Stimulated activated CD4-positive, alpha-beta T cell treated with anti-CD3 and anti-CD28 coated beads, Interleukin-4, amount 100 ng/mL, for 1 hour (primary cell): ENCODE measurements at places on chromosomes 7 and 10.
A peak's percentile ranks its signal among the peaks of the same experiment; 100 is the strongest.

DNA sequence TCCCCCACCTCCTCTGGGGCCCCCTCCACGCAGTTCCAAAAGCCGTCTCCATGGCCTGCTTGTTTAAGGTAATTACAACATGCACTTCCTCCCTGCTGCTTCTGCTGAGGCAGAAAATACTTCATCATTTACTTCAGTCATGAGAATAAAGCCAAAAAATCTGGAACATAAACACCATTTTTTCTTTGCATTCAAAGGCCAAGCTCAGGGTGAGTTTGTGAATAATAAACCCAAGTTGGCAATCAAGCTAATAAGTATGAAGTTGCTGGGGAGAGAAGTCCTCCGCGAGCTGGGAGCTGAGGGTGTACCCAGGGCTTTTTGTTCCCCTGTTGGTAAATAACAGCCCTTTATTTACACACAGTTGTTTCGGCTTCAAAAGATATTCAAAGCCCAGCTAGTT is 70.5 kb downstream of the FAM204A start:
- no peak for DNase-seq

DNA sequence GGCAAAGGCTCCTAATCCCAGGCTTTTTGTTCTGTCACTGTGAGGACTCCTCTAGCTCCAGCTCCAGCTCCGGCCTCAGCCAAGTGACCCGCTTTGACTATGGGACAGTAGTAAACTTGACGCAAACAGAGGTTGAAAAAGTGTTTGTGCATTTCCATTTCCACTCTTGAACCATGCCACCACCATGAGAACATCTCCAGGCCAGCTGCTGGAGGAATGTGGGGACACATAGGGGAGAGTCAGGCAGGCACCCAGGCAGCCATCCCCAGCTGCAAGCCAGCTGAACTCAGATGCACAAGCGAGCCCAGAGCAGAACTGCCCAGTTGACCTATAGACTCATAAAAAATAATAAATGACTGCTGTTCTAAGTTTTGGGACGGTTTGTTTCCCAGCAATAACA is 224.7 kb downstream of the GRID1 start:
- DNase-seq: no peak

DNA sequence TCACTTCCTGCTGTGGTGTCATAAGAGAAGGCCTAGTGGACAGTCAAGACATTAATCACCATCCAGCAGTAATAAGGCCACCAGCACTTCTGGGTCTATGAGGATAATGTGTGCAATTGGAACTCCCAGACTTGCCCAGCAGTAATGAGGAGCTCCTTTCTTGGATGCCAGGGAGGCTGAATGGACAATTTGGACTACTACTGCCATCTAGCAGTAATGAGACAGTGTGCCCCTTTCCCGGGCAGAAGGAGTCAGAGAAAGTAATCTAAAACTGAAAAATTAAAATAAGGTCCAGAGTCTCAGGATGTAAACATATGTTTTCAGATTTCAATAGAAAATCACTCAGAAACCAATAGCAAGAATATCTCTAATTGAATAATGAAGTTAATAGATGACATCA is 400.4 kb downstream of the CDC14C start:
- no peak for DNase-seq

- DNase-seq: no peak
Observed at GRCh38 chr10:78263521-78263988, 229.9 kb downstream of the RPS24 start.

- no peak for DNase-seq
Observed at GRCh38 chr7:94280851-94281250, 113.8 kb upstream of the COL1A2 start.

DNA sequence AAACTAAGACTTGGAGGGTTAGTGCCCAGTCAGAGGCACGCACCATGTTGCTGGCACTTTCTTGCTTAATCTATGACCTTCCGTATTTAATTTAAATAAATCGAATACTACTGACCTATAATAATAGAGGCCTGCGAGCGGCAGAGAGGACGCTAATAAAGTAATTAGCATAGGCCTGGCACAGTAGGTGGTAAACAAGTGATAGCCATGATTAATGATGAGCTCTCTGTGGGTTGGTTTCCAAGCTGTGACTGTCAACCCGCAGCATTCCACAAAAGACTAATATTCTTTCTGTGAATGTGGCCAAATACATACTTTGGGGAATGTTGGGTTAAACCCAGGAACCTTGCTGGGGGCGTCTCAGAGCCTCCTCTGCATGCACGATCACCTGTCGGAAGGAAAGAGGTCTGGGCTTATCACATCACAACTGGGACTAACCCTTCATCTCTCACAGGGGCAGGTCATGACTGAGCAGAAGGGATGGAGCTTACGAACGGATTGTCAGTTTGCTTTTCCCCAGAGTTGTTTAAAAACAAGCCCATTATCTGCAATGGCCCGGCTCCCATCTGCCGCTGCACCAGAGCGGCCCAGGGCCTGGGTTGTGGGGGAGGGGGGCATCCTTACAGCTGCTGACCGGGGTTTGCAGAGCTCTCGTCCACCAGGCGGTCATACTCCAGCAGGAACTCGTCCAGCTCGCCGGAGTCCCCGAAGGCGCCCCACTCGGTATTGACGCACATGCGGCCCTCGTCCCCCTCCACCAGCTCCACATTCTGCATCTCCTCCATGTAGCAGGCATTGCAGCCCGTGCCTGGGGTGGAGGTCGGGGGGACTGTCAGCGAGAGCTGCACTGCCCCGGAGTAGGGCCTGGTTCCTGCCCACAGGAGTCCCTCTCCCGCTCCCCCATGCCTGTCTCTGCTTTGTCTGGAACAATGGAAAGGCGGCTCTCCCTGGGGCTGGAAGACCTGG is 6.2 kb upstream of the MYL7 start:
- no peak for DNase-seq

GRCh38 chr10:6052247-6053221 is 9.6 kb downstream of the IL2RA start:
- DNase-seq: peak; percentile 74

DNA sequence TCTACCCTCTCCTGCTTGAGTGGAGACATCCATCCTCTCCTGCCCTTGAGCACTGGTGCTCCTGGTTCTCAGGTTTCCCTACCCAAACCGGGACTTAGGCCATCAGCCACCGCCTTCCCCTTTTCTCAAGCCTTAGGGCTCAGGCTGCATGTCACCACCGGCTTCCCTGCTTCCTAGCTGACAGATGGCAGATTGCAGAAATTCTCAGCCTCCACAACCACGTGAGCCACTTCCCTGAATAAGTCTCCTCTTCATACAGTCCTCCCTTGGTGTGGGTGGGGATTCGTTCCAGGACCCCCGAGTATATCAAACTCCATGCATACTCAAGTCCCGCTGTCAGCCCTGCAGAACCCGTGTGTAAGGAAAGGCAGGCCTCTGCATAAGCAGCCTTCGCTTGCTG is 203.5 kb upstream of the ZNF32 start:
- DNase-seq: no peak

GRCh38 chr7:82677493-82677892 is 233.9 kb upstream of the CACNA2D1 start:
- DNase-seq: peak; percentile 9

DNA sequence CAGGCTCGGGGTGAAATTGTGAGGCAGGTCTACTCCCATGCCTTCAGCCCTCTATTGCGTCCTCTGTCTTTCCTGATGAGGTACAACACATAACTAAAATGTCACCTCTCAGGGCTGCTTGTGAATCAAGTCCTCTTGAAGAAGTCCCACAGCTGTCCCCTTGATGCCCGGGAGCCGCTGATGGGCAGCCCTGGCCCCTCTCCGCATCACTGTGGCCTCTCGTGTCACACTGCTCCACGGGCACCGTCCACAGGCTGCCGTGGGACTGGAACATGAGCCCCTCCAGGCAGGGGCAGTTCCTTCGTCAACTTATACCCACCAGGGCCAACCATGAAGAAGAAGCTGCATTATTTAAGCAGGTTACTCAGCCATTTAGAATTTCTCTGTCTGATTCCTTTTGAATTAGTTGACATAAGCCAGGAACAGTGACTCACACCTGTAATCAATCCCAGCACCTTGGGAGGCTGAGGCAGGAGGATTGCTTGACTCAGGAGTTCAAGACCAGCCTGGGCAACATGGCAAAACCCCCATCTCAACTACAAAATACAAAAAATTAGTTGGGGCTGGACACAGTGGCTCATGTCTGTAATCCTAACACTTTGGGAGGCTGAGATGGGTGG is 58.5 kb upstream of the UBE3C start:
- DNase-seq: no peak

DNA sequence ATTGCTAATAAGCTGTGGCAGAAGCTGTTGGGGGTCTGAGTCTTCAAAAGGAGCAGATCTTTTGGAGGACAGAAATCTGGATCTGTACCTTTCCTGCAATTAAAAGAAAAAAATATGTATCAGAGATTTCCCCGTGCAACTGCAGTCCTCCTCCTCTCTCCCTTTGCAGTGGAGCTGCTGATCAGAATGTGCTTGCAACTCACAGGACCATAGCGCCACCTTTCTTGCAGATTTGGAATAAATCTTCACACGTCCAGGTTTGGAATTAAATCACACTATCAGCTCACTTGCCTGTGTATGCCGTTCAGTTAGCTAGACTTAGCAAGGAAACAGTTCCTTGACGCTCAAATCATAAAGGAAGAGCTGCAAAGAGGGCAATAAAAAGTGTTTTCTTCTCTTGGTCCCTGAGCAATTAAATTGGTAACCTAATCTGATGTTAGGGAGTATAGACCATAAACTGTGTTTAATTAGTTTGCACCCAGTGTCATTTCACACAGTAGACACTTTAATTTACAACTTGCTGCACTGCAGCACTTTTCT is 77.4 kb downstream of the PON1 start:
- no peak for DNase-seq

GRCh38 chr10:62839590-62839989 is 23.4 kb upstream of the EGR2 start:
- DNase-seq: no peak

- no peak for DNase-seq
Observed at GRCh38 chr7:74324531-74325209, 35.5 kb downstream of the CLIP2 start.

GRCh38 chr10:18984531-18984930 is 64.1 kb upstream of the MALRD1 start:
- DNase-seq: no peak

GRCh38 chr7:64885520-64886240 is 17.4 kb upstream of the ZNF273 start:
- DNase-seq: no peak

GRCh38 chr7:30475580-30475979 is 3.0 kb downstream of the NOD1 start:
- DNase-seq: no peak

DNA sequence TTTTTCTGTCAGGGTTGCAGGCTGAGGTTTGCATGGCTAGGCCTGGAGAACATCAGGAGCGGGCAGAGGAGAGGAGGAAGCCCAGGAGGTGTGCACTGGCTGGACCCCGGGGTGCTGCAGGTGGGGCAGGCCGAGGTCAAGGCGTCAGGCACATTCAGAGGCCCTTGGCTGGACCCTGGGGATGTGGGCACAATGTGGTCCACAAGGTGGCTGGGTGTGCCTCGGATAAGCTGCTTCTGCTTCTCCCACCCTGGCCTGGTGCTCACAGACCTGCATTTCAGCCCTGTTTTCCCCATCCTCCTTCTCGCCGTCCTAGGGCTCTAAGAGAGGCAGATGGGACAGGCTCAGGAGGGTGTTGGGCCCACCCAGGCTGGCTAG is 108.2 kb downstream of the ADCY1 start:
- DNase-seq: no peak

- DNase-seq: no peak
Observed at GRCh38 chr10:60845038-60845437, 66.8 kb downstream of the CDK1 start.

DNA sequence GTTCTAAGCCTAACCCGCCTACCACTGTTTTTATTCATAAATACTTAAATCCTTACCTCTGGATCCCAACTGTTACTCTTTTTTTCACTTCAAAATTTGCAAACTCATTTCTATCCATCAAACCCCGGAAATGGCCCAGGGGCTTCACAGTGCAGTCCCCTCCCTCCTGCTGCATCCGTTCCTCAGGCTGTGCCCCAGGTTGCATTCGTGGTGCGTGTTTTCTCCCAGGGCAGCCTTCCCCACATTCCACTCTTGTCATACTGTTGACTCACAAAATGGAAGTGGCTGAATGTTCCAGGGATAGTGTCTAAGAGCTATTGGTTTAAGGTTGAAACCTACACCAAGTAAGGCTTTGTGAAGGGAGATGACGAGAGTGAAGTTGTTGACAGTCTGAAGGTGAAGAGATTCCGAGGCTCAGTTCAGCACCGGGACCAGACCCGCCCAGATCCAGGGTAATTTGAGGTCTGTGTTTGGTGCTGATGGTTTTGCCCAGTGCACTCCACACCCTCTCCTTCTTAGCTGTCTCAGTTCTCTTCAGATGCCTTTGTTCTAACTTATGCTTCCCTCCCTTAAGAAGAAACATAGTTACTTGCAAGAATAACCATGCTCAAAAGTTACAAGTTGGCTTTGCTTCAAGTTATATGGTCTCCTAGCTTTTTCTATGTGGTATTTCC is 7.7 kb downstream of the INSIG1 start:
- no peak for DNase-seq

- DNase-seq: no peak
Observed at GRCh38 chr7:3279147-3279818, 21.8 kb upstream of the SDK1 start.

DNA sequence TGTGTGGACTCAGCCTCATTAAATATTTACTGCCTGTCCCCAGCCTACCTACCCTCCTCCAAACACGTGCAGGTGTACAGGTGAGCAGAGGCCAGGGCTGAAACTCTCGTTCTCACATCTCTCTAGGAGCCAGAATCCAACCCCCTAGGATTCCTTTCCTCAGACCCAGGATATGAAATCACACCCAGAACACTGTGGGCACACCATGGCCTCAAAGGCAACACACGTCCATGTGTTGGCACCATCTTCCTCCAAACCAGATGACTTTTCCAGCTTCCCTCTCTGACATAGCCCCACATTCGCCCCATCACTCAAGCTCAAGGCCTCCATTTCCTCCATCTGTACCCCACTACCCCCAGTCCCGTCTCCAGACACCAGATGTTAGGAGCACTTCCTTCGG is 51.8 kb upstream of the DUSP5 start:
- no peak for DNase-seq

DNA sequence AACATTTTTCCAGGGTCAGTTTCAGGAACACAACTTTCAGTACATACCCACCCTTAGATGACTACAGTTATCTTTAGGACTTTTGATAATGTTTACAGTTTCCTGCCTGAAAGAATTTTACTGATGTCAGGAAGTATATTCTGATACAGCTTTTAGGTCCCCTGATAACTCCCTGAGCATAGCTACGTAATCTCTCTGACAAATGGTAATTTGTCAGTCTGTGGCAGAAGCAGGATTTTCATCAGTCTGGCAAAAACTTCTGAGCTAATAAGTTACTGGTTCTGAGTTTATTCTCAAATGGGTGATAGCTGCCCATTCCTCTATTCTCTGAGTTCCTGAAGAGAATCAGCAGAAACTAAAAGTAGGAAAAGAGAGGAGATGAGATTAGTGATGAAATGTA is 270.1 kb upstream of the MTPN start:
- DNase-seq: no peak
